ENCODE measurements at places on chromosomes 1 and 21. TPM values are rescaled to one million over a fixed set of nuclear protein-coding genes. Genes with fewer than 3 reads are reported as not detected.

RUNX3 gene
- 1.4 TPM for total RNA-seq

CGN gene
- total RNA-seq = 32.6 TPM

S100A3 gene
- total RNA-seq = not detected

NPR1 gene
- total RNA-seq = 2.7 TPM

MYOG gene
- total RNA-seq = not detected

DNA sequence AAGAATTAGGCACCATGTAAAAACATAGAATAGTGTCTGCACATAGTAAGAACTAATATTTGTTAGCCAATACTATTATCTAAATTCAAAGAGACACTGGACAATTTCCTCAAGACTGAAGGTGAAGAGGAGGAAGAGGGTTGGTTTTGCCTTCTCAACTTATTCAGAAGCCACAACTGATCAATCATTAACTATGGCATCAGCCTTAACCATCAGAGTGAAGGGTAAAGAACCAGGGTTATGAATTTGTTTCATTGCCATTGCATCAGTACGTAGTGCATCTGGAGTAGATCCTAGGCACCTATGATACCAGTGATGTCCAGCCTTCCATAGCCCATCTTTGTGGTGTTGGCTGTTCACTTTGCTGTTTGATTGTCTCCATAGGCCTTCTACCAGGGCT is 421.7 kb upstream of the DEPDC1 start:
- peaks cover 5% of the 10 kb centered on the region for H3K4me1 ChIP-seq
- H3K36me3 ChIP-seq = no peaks in the 10 kb centered on the region
- DNase-seq = no peak
- H3K27ac ChIP-seq = no peak overlapping the region
- no peak overlapping the region for H3K4me3 ChIP-seq

DNA sequence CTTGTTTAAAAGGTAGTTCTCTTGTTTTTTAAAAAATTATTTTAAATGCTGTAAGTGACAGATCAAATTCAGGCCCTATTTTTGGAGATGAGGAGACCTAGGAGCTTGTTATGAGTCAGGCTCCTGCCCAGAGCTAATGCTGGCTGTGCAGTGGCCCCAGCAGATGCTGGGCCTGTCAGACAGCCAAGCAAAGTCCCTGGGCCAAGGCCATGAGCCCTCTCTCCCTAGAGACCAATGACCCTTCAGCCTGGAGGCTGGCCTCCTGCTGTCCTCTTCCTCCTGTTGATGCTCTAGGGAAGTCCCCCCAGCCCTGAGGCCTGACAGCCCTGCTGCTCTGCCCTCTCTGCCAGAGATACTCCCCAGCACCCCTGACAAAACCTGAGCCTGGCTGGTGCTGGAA is 128.1 kb upstream of the CTTNBP2NL start:
- H3K4me1 ChIP-seq = no peaks in the 10 kb centered on the region
- H3K27me3 ChIP-seq = peaks cover 39% of the 10 kb centered on the region
- no peak overlapping the region for H3K27ac ChIP-seq
- no peaks in the 10 kb centered on the region for H3K36me3 ChIP-seq
- DNase-seq = no peak

GRCh38 chr1:88979054-88979748 is 13.2 kb downstream of the KYAT3 start:
- H3K27ac ChIP-seq = no peak overlapping the region
- no peaks in the 10 kb centered on the region for H3K27me3 ChIP-seq
- H3K4me1 ChIP-seq = peaks cover 3% of the 10 kb centered on the region

DNA sequence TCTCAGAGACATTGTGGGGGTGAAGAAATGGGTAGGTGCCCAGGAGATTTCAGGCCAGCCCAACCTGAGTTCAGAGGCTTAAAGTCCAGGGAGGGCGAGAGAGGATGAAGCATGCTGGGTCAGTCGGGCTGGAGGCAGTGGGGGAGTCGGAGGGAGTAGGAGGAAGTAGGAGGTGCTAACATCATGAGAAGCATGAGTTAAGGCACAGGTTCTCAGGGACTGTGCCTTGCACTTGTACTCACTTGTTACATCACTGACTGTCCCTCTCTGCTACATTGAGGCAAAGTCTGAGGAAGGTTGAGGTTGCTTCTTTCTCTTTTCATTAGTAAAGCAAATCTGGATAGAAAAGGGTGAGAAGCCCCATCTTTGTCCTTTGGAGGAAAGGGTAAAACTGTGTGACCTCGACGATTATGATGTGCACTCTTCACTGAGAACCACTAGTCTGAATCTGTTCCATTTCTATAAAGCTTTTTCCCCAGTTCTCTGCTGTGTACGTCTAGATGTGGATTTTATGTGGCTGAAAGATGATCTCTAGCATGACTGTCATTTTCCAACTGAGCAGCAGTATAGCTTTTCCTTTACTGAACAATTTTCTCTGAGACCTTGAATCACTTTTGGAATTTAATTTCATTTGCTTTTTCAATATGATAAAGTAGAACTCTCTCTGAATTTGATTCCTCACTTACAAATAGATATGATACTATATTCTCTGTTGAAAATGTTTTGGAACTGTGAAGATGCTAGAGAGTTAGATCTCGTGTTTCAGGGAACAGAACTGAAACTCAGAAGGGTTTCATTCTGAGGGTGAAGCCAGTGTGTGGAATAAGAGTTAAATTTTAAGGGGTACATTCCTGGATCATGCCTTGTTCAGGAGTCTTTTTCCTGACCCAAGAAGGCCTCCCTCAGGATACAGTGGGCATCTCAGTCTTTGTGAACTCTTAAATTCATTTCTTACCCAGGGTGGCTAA is 94.6 kb downstream of the FGGY start:
- no peak overlapping the region for H3K27ac ChIP-seq
- H3K4me1 ChIP-seq = peaks cover 10% of the 10 kb centered on the region
- H3K36me3 ChIP-seq = no peaks in the 10 kb centered on the region
- no peak overlapping the region for H3K4me3 ChIP-seq
- no peaks in the 10 kb centered on the region for H3K27me3 ChIP-seq

GRCh38 chr1:85894651-85895050 is 186.4 kb upstream of the ZNHIT6 start:
- peak; percentile 72 for DNase-seq
- H3K4me3 ChIP-seq = no peak overlapping the region
- H3K4me1 ChIP-seq = no peaks in the 10 kb centered on the region
- H3K27ac ChIP-seq = no peak overlapping the region
- H3K27me3 ChIP-seq = no peaks in the 10 kb centered on the region

DNA sequence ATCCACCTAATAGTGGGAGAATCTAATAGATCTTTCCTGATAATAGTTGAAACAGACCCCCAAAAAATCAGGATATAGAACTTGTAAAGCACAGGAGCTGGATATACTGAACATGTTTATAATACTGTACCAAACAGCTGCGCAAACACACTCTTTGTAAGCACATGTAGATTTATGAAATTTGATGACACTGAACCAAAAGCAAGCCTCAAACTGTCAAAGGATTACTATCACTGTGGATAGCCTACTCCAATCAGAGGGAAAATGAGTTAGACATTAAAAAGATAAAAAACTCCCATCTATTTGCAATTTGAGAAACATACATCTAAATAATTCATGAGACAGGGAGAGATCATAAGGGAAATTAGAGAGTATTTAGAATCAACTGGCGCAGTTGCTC is 26.1 kb downstream of the RCAN3 start:
- peaks cover 31% of the 10 kb centered on the region for H3K36me3 ChIP-seq
- no peak for DNase-seq
- no peaks in the 10 kb centered on the region for H3K27me3 ChIP-seq
- no peak overlapping the region for H3K27ac ChIP-seq

- H3K36me3 ChIP-seq = no peaks in the 10 kb centered on the region
- peaks cover 2% of the 10 kb centered on the region for H3K4me1 ChIP-seq
- no peak overlapping the region for H3K4me3 ChIP-seq
- H3K27me3 ChIP-seq = peaks cover 16% of the 10 kb centered on the region
Measured at GRCh38 chr1:9371391-9371935, 78.8 kb downstream of the SPSB1 start.

GRCh38 chr1:43238085-43238484 is 31.7 kb upstream of the TMEM125 start:
- no peaks in the 10 kb centered on the region for H3K36me3 ChIP-seq
- no peak overlapping the region for H3K27ac ChIP-seq
- H3K4me3 ChIP-seq = no peak overlapping the region

GRCh38 chr1:222454782-222455181 is 93.1 kb downstream of the HHIPL2 start:
- H3K27ac ChIP-seq = no peak overlapping the region
- no peaks in the 10 kb centered on the region for H3K36me3 ChIP-seq
- peak; percentile 61 for DNase-seq
- H3K4me1 ChIP-seq = no peaks in the 10 kb centered on the region

GRCh38 chr21:45355573-45355972 is 49.4 kb upstream of the COL18A1 start:
- no peak overlapping the region for H3K4me3 ChIP-seq
- no peaks in the 10 kb centered on the region for H3K36me3 ChIP-seq
- no peaks in the 10 kb centered on the region for H3K27me3 ChIP-seq
- no peak overlapping the region for H3K27ac ChIP-seq

GRCh38 chr1:121546830-121547591 is 362.2 kb downstream of the SRGAP2C start:
- H3K4me1 ChIP-seq = no peaks in the 10 kb centered on the region
- no peaks in the 10 kb centered on the region for H3K36me3 ChIP-seq
- H3K27ac ChIP-seq = no peak overlapping the region
- H3K4me3 ChIP-seq = no peak overlapping the region
- DNase-seq = no peak

GRCh38 chr21:16568244-16568643 is 838.5 kb downstream of the USP25 start:
- no peak for DNase-seq
- H3K4me1 ChIP-seq = no peaks in the 10 kb centered on the region
- H3K4me3 ChIP-seq = no peak overlapping the region
- H3K27me3 ChIP-seq = no peaks in the 10 kb centered on the region

GRCh38 chr1:14468751-14469150 is 129.7 kb upstream of the KAZN start:
- no peaks in the 10 kb centered on the region for H3K27me3 ChIP-seq
- no peak for DNase-seq
- H3K4me3 ChIP-seq = no peak overlapping the region
- no peaks in the 10 kb centered on the region for H3K4me1 ChIP-seq

- no peaks in the 10 kb centered on the region for H3K36me3 ChIP-seq
- no peak overlapping the region for H3K27ac ChIP-seq
- DNase-seq = no peak
- H3K27me3 ChIP-seq = no peaks in the 10 kb centered on the region
Measured at GRCh38 chr1:38872401-38873026, 634 bp downstream of the MYCBP start.

GRCh38 chr1:178122283-178122682 is 28.4 kb downstream of the RASAL2 start:
- peak overlapping the region; percentile 2 for H3K27ac ChIP-seq
- H3K4me1 ChIP-seq = no peaks in the 10 kb centered on the region
- no peak overlapping the region for H3K4me3 ChIP-seq
- DNase-seq = no peak
- no peaks in the 10 kb centered on the region for H3K36me3 ChIP-seq
- no peaks in the 10 kb centered on the region for H3K27me3 ChIP-seq

- H3K36me3 ChIP-seq = no peaks in the 10 kb centered on the region
- no peak overlapping the region for H3K27ac ChIP-seq
- H3K27me3 ChIP-seq = no peaks in the 10 kb centered on the region
Measured at GRCh38 chr1:152745289-152745704, 12.5 kb upstream of the KPRP start.

DNA sequence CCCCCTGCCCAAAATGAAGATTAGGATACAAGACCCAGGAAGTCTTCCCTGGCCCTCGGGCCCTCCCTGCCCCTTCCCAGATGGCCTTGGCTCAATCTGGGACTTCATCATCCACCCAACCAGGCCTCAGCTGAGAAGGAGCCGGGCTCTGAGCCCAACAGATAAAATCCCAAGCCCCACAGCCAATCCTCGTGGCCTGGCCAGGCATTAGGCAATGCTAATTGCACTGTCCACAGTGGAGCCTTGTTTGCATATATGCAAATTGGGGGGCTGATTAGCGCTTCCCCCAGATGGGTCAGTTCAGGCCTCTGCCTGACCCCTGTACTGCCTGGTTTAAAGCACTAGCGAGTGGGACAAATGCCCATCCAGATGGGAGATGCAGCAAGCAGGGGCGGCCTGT is 34.9 kb downstream of the IGSF21 start:
- H3K36me3 ChIP-seq = no peaks in the 10 kb centered on the region
- no peak for DNase-seq
- H3K27ac ChIP-seq = no peak overlapping the region
- H3K27me3 ChIP-seq = peaks cover 28% of the 10 kb centered on the region
